ENCODE measurements at places on chromosomes 6 and 20.
A peak's percentile ranks its signal among the peaks of the same experiment; 100 is the strongest.

DNA sequence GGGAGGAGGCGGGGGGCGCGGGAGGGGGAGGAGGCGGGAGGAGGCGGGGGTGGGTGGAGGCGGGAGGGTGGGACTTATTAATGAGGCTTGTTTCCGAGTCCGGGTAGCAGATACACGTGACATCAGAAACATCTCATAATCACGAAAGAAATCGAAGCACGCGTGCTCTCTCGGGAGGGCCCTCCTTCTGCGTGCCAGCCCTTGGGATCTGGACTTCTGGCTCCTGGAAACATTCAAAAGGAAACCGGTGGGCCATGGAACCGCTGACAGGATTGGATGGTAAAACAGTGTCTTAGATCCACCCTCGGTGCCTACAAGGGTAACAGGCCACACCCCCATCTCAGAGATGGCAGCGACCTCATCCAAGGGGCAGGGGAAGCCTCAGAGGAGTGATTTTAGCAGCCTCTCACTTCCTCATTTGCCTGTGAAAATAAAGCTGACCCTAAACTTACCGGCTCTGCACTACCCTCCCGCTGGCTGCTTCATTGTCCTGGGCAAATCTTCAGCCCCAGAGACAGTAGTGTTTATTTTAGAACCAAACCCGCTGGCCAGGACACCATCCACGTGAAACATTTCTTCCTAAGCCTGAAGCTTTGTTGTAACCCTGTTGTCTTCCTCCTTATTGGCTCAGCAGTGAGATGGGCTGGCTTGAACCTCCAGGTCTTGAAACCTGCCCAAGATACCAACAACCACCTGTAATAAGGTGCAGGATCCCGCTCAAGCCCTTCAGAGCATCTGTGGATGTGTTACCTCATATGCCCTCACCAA, 97.5 kb downstream of the PSMG4 start:
- DNase-seq = peak; percentile 54

- DNase-seq = no peak
These were observed 23.4 kb downstream of the IL22RA2 start for GRCh38 chr6:137150072-137150471.

DNA sequence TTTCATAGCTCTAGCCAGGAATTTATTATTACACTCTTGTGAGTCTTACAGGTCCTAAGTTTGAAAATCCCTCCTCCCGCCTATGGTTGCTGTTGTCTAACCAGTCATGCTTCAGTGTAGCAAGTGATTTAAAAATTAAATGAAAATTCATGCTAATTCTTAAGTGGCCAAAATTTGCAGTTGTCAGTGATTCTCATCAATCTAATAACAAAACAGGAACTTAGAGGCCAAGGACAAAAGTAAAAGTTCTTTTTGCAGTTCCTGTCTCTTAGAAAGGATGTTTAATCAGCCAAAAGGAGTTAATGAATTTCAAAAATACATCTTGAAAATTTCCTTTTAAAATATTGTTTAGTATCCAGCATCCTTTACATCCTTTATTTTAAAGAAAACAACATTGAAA, 36.3 kb downstream of the VTA1 start:
- no peak for DNase-seq

DNA sequence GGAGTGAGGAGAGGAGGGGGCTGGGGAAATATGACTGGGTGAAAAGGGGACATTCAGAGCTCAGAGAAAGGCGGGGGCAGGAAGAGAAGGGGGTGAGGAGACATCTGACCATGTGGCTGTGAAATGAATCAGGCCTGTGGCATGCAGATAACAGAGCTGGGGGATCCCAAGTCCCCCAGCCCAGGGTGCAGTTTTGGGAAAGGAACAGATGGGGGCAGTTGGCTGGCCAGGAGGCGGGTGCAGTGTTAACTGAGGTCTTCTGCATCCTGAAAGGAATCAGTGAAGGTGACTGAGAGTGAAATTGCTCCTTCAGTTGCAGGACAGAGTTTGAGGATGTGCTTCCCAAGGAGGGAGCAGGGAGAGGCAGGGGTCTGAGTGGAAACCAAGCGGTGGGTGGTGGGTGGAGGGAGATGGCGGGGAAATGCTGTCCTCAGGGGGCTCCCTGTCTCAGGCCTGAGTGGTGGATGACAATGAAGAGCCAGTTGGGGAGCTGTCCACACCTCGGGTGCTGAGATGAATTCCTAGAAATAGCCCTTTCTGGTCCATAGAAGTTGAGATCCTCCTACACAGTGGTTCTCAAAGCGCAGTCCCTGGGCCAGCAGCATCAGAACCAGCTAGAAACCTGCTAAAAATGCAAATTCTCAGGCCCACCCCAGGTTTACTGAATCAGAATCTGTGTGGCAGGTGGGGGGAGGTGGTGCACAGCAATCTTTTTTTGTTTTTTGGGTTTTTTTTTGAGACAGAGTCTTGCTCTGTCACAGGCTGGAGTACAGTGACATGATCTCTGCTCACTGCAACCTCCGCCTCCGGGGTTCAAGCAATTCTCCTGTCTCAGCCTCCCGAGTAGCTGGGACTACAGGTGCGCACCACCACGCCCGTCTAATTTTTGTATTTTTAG, 26.0 kb upstream of the CCDC167 start:
- DNase-seq = no peak

GRCh38 chr6:82205930-82206392, 41.6 kb downstream of the IBTK start:
- peak; percentile 28 for DNase-seq

GRCh38 chr20:2708073-2708415, 15.5 kb downstream of the EBF4 start:
- DNase-seq = no peak

DNA sequence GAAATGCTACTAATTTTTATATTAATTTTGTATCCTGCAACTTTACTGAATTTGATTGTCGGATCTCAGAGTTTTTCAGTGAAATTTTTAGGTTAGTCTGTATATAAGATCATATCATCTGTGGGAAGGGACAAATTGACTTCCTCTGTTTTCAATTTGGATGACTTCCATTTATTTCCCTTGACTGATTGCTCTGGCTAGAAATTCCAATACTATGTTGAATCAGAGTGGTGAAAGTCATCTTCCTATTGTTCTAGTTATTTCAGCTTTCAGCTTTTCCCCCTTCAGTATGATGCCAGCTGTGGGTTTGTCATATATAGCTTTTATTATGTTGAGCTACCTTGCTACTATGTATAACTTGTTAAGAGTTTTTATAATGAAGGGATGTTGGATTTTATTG, 771.2 kb downstream of the KIF16B start:
- no peak for DNase-seq

DNA sequence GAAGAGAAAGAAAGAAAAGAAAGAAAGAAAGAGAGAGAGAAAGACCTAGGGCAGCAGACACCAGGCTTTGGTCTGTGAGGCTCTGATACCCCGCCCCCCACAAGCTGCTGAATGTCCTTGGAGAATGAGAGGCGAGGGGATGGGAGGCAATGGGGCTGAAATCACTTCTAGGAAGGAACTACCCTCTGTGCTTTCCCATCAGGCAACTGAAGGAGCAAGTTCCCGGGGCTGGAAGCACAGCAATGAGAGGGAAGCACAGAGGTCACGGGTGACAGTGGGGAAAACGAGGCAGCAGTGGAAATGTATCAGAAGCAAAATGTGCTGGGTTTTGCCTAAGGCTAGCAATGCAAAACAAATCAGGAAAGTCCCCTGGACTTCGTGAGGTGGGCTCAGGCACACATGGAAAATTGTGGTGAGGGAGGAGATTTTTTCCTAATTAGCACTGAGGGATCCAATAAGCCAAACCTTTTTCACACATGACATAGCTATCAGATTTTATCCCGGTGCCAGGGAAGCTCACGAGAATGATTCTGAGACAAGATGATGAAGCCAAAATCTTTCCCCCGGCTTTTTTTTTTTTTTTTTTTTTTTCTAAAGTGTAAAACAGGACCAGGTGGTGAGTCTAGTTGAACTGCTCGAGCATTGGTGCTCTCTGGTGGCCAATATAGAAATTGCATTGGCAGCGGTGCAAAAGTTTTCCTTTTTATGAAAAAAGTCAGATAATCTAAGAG, 16.8 kb upstream of the ARFGEF2 start:
- peak; percentile 81 for DNase-seq
